ENCODE measurements at places on chromosomes 7 and 10.

DNA sequence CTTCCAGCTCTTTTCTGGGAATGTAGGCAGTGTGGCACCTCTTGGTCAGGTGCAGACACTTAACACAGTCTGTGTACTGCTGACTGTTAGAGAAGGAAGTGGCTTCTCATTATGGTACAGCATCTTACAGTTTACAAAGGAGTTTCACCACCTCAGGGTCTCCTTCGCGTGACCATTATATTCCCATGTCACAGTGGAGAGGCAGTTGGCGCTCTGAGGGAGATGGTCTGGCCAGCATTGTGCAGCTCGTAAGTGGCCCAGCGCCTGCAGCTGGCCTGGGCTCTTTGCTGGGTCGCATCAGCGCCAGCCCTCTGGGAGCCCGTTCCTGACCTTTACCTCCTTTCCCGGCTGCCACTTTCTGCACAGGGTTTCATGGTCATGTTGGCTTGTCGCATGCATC is 15.4 kb downstream of the TSPAN15 start:
- no peak for DNase-seq

GRCh38 chr7:158603773-158604755 is 16.4 kb upstream of the PTPRN2 start:
- DNase-seq = no peak

DNA sequence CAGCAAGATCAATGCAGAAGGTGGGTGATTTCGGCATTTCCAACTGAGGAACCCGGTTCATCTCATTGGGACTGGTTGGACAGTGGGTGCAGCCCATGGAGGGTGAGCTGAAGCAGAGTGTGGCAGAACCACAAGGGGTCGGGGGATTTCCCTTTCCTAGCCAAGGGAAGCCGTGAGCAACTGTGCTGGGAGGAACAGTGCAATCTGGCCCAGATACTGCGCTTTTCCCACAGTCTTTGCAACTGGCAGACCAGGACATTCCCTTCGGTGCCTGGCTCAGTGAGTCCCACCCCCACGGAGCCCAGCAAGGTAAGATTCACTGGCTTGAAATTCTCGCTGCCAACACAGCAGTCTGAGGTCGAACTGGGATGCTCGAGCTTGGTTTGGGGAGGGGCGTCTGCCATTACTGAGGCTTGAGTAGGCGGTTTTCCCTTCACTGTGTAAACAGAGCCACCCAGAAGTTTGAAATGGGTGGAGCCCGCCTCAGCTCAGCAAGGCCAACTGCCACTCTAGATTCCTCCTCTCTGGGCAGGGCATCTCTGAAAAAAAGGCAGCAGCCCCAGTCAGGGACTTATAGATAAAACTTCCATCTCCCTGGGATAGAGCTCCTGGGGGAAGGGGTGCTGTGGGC is 58.6 kb upstream of the SLC26A5 start:
- no peak for DNase-seq

GRCh38 chr7:3039787-3040186 is 3.9 kb downstream of the CARD11 start:
- no peak for DNase-seq

GRCh38 chr7:135991906-135992305 is 14.7 kb upstream of the MTPN start:
- no peak for DNase-seq
